Suprapubic skin (tissue), 4 donors: ENCODE measurements at places on chromosomes 13 and 19. TPM values are rescaled to one million over a fixed set of nuclear protein-coding genes. Genes with fewer than 3 reads are reported as not detected.

ATP1A3 gene
- total RNA-seq: not detected

KIR3DL1 gene
- not detected for total RNA-seq

CYP2A7 gene
- not detected for total RNA-seq

CEACAM19 gene
- 9.7 TPM for total RNA-seq

ARL11 gene
- total RNA-seq: 0.16 TPM
